ENCODE measurements at places on chromosomes 2 and 18. TPM values are rescaled to one million over a fixed set of nuclear protein-coding genes. Genes with fewer than 3 reads are reported as not detected.

DNA sequence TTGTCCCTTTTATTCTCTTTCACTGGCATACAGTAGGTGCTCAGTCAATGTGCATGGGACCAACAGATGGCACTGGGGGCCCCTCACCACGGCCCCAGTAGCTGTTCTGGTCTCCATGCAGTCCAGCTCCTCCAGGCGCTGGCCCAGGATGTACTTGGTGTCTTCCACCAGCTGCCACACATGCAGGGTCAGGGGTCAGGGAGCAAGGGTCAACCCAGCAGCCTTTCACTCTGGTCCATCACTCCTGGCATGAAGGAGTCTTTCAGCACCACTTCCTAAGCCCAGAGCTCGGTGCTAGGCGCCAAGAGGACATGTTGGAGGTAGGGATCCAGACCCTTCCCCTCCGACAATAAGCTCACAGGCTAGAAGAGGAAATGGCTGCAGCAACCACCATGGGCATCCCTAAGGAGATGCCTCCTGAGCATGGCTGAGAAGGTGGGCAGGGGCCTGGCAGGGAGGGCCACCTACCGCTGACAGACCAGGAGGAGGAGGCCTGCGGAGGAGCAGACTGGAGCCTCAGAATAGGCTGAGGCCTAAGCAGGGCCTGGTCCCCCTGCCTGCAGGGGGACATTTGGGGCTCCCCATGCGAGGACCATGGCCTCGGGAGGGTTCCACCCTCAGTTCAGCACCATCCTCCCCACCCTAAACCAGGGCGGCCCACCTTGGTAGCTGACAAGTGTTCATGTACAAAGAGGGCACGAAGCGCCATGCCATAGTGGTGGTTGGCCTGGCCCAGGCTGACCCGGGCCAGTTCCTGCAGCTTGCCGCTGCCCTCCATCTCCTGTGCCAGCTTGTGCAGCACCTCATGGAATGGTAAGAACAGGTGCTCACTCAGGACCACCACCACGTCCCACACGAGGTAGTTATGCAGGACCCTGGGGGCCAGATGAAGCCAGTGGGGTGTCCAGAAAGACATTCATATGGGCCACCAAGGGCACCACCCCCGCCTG lies 10.2 kb downstream of the ALPG start:
- DNase-seq, result no peak

DNA sequence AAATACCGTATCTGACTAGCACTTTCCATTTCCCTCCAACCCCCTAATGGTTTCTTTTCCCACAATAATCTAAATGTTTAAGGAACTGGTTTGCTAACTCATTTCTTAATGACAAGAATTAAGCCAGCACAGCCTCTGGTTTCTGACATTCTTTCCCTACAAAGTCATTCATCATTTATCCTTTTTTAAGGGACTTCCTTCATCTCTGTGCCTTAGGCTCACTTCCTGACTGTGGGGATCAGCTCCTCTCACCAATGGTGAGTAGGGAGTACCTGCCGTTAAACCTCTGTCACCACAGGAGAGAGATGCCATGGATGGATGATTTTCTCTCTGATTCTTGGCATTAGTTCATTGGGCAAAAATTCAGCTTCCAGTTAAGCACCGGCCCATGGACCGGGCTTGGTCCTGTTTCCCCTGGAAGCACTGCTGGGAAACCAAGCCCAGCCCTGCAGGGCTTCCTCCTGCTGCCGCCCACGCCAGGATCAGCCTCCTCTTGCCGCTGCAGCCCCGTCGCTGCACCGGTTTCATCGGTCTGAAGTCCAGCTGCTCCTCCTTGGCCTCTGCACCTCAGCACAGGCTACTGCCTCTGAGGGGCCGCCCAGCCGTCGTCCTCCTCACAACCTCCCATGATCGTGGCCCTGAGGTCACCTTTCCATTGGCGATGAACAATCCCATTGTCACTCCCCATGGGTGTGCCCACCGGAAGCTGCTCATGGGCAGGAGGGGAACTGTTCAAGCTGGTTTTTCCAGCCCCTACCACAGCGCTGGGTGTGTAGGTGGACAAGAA lies 64.0 kb upstream of the ZNF516 start:
- DNase-seq, result no peak

GRCh38 chr2:236809716-236810115 lies 240.1 kb downstream of the ACKR3 start:
- no peak for DNase-seq

GRCh38 chr2:30472326-30472725 lies 25.3 kb downstream of the LCLAT1 start:
- DNase-seq, result no peak

DNA sequence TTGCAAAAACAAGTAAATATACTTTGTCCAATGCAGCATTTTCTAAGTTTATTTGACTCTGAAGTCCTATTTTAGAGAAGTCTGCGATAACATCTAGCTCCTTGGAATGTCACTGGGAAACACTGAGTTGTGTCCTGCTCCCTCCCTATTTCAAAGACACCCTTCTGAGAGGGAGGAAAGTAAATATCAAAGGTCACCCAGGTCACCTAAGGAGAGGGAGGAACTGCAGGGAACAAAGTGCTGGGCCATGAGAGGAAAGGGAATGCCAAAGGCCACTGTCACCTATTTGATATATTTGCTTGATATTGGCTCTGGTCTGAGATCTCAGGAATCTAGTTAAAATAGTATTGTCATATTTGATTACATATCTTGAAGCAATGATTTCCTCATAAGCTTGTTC lies 201.3 kb downstream of the GCA start:
- no peak for DNase-seq

CRYGD gene
- total RNA-seq, result not detected

All from spleen (tissue), 13 donors.